ENCODE measurements at places on chromosomes 4 and X.

GRCh38 chr4:6926681-6927478 is 17.3 kb downstream of the TBC1D14 start:
- ATAC-seq = peak; percentile 51

GRCh38 chrX:3501833-3502535 is 155.5 kb upstream of the MXRA5 start:
- peak; percentile 98 for ATAC-seq

DNA sequence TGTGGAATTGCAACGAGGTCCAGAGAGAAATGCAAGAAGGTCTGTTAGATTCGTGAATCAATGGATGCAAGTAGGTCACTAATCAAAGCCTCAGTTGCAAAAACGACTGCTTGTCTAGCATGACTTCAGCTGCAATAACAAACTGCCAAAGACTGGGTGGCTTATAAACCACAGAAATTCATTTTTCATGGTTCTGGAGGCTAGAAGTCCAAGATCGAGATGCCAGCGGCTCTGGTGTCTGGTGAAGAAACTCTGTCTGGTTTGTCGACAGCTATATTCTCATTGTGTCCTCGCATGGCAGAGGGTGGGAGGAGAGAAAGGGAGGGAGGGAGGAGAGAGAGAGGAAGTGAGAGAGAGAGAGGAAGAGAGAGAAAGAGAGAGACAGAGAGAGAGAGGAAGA is 114.7 kb downstream of the MXRA5 start:
- ATAC-seq = no peak

DNA sequence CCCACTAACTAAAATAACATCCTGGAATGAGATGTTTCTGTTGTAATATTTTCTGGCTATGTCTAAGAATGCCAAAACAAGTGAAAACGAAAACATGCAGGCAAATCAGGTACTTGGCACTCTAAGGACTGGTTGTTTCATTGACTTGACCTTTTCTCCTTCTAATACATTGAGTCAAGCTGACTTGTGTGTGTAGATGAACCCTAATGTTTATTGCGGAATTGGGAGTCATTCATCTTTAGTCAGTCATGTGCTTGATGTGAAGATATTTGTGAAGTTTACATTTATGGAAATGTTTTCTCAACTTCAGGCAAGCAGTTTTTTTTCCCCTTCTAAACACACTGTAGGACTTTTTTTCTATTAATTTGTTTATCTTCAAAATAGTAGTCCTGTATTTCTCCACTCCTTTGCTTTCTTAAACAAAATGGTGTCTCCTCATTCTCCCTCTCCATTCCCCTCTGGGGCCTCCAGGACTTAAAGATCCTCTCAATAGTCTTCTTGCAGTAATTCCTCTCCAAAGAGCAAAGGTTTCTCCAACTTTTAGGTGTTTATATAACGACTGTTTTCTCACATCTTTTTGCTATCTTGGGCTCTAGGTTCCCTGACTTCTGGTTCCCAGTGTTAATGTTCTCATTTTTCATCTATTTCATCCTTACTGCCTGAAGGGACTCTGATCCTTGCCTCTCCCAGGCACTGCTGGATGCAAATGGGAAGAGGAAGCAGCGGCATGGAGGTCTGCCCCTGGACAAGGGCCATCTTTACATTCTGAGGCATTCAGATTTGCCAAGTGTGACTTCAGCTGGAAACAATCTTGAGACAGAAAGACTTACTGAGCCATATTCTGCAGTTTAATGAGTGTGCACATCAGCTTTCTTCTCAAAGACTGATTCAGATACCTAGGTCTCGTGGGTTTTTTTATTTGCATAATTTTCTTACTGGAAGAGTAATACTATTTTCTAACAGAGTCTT is 166.4 kb downstream of the ARHGAP6 start:
- no peak for ATAC-seq

GRCh38 chr4:149202117-149202516 is 613.5 kb downstream of the IQCM start:
- peak; percentile 82 for ATAC-seq

- no peak for ATAC-seq
Observed at GRCh38 chr4:85815796-85816459, 341.0 kb downstream of the ARHGAP24 start.

- no peak for ATAC-seq
Observed at GRCh38 chr4:184136525-184136924, 81.1 kb downstream of the ENPP6 start.

DNA sequence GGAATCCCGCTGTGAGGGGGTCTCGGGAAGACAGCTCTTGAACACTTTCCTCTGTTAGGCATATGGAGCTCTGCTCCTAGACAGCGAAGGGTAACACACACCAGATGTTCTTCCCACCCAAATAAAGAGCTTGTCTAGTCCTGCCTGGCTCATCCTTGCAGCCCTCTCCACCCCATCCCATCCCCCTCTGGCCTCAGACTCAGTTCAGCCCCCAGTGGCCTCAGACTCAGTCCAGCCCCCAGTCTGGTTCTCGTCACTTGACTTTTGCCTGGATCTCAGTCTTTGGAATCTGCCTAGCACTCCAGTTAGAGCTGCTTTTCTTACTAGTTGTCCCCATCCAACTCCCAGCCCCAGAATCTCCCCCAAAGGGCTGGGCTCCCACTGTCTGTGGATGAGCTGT is 14.9 kb downstream of the RAB33A start:
- ATAC-seq = no peak

DNA sequence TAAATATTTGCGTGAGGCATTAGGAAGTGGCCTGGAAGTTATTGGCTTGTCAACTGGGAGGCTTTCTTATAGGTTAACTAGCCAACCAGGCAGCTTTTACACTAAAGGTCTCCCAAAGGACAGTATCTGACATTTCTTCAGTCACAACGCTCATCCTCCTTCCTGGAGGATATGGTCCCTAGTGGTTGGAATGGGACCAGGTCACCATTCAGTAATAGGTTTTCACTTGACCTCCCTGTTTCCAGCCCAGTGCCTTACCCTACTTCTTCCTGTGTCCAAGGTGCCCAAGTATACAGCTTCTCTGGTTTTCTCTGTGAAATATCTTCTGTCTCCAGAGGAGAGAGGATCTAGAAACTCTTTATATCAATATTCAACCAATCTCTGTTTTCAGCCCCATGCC is 38.5 kb downstream of the RPS6KA3 start:
- no peak for ATAC-seq

- ATAC-seq = no peak
Observed at GRCh38 chr4:5504486-5504885, 203.9 kb downstream of the EVC2 start.

DNA sequence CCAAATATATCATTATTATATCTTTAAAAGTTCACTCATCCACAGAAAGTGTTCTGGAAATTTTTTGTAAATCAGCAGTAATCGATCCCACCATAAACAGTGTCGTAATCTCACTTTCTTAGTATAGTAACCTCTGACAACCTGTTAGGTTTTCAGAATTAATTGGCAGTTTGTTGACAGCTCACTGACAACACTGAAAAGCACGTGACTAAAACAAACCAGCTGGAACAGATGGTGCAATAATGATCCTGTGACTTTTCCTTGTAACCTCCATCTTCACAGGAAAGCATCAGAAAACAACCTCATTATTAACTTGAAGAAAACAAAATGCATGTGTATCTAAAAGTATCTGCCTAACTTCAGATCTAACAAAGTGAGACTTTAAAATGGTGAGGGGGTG is 48.5 kb downstream of the FSTL5 start:
- no peak for ATAC-seq

DNA sequence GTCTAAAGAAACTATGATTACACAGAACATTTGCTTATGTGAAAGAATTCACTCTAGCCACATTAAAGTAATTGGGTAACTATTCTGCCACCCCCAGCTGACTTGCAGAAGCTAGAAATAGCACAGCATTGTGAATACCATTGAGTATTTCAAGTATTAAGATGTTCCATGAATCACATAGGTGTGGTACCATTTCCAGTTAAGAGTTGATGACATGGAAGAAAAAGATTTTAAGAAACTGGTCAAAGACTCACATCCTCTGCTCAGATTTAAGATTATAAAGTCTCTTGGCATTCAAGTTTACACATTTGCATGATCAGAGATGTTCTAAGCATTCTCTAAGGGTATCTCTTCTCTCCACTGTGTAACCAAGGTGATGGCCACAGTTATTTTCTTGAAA is 287.5 kb downstream of the CAMK2D start:
- peak; percentile 91 for ATAC-seq

- ATAC-seq = no peak
Observed at GRCh38 chr4:176902710-176903323, 110.1 kb upstream of the VEGFC start.

DNA sequence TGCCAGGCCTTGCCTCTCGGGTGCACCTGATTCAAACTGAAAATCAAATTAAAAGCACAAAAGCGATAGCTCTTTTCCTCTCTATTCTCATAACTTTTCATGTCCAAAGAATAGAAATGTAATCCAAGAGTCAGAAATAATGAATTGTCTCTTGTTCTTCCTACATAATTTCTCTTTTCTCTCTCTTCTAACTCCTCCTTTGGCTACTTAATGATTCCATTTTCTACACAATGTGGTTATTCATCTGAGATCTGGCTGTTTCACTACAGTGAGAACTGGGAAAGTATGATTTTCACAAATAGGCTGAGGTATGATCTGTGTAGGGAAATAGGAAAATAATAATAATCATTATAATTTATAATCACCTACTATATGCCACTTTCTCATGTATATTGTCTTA is 703.5 kb downstream of the PDHA2 start:
- ATAC-seq = no peak

DNA sequence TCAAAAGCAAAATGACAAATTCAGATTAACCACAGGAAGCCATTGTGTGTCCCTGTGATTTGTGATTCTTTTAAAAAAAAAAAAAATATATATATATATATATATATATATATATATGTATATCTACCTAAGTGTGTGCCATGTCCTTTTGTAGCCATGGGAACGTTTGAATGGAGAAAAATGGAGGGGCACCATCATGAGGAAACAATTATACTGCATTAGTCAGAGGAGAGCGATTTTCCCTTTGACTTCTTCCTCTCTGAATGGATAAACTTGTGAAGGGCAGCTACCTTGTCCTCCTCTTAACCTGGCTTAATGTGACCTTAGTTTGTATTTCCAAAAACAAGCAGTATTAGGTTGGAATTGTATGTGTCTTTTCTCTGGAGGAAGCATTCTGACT is 23.3 kb upstream of the CBLL2 start:
- ATAC-seq = no peak

- peak; percentile 80 for ATAC-seq
Observed at GRCh38 chrX:130091980-130092522, 18.2 kb downstream of the ELF4 start.

DNA sequence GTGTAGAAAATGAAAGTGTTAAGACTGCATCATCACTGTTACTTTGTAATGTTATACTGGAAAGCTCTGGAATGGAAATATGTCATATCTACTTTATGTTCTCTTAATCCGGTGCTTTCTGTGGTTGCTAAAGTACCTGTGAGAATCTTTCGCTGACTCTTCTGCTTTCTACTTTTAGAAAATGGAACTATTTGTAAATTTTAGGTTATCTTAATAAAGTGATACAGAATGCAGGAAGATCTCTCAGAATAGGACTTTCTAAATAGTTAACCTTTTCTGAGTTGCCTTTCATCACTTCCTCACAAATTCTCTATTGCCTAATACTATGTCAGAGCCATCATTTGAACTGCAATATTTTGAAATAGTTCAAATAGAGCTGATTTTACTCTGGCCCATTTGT is 69.3 kb downstream of the BMP2K start:
- ATAC-seq = no peak

- ATAC-seq = peak; percentile 99
Observed at GRCh38 chr4:74682567-74683359, 111.6 kb downstream of the BTC start.

DNA sequence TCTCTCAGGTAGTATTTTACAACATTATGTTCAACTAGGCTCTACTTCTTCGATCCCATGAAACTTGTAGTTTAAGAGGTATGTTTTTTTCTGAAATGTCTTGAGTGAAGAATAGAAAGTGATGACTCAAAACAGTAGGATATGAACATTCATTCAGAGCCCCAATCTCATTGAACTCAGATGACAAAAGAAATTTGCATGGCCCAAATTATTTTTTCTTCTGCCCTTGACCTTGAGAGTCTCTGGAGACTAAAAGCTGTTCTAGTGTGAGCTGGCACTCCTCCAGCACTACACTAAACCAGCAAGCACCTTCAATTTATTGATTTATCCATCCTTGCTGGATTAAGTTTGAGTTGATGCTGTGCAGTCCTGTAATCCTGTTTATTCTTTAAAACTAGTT is 4.0 kb downstream of the DCLK2 start:
- no peak for ATAC-seq

DNA sequence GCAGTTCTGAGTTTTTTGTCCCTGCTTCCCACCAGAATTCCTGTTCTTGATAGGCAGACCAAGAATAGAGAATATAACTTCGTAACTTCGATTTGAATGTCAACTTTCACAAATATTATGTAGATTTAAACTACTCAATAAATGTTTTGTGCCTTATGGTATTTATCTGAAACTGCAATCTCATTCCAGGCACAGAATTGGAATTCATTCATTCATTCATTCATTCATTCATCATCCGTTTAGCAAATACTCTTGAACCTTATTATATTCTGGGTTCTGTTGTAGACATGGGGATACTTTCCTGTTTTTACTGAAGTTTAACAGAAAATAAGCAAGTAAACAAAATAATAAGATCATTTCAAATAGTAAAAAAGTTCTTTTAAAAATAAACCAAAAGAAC is 324.4 kb downstream of the UNC5C start:
- no peak for ATAC-seq

- no peak for ATAC-seq
Observed at GRCh38 chrX:70166601-70167590, 10.4 kb upstream of the DGAT2L6 start.

GRCh38 chr4:26030260-26030667 is 116.2 kb downstream of the SMIM20 start:
- ATAC-seq = no peak
